ENCODE measurements at places on chromosomes 3 and 15.

DNA sequence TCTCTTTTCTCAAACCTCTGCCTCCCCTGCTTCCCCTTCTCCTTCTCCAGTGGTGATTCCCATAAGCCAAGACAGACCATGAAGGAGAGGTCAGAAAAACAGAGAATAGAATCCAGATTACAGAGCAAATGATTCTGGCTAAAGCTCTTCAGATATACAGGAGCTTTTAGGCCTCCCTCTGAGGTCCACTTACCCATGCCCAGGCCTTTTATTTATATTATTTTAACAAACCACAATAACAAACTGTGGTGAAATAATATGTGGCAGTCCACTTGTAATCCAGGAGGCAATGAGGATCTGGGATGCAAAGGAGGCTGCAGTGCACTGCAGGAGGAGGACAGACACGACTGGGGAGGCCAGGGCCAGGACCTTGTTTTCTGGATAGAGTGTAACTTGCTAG is 104.1 kb downstream of the STAC start:
- DNase-seq, result no peak

DNA sequence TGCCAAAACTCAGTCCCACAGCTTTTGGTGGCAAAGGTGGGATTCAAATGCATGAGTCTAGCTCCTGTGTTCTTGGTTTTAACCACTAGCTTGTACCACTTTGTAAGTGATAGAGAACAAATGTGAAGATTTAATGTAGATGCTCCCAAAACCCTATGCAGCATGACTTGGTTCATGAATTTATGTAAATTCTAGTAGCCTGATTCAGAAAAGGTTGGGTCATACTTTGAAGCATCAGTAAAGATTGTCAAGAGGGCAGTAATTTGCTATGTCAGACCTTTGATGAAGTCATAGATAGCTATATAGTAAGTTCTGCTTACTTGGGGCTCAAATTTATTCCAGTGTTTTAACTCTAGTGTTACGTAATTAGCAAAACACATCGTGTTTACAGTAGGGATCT is 75.6 kb downstream of the VPS8 start:
- no peak for DNase-seq

DNA sequence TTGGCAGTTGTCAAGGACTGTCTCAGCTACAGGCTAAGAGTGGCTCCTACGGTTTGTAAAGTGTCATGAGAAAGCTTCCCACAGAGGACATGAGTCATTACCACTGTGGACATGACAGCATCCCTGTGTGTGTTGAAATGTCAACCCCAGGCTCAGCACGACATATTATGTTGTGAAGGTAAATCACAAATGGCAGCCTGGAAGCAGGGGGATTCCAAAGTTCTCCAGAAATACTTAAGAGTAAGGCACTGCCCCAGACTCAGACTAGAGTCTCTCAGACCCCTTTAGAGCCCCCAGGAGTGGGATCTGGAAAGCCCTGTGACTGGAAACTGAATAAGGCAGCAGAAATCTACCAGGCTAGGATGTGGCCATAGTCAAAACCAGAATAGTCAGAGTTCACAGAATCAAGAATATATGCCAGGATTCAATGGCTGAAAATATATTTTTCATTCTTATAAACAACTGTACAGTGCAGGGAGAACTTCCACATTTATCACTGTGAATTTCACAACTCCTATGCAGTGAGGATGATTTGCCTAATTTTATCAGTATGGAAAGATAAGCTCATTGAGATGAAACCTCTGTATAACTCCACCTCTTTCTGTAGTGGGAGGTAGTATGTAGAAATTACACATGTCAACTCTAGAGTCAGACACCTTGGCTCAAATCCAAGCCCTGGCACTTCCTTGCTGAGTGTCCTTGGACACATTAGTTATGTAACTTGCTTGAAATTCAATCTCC is 237.1 kb upstream of the CFAP20DC start:
- DNase-seq, result no peak

DNA sequence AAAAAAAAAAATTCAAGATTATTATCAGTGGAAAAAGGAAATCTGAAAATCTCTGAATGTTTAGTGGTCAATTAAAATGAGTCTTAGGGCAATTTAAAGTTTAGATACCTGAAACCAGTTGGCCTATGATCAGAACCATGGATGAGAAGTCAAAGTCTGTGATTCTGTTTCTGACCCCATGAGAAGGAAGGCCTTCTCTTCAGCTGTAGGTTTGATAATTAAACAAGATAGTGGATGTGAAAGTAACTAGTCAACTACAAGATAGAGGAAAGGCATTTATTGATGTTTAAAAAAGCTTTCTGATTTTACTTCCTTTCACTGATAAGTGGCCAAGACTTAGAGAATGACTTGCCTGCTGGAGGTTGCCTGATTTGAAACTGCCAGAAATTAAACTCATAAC is 8.7 kb downstream of the PLS1 start:
- no peak for DNase-seq

DNA sequence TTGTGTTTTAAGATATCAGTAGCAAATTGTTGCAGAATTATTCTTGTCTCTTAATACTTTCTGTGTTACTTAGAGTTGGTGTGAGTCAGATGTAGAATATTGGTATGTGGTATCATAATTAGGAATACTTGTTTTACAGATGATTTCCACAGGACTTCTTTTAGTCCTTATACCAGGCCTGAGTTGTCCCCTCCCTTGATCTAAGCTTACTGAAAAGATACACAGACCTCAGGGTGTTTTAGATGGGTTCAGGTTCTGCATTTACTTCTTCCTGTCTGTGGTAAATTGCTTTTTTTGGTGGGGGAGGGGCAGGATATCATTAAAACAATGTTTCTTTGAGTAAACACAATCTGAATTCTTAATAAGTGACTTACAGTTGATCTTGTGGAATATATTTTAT is 14.2 kb downstream of the DZIP3 start:
- DNase-seq, result no peak

GRCh38 chr15:92869263-92869940 is 30.7 kb upstream of the CHD2 start:
- DNase-seq, result no peak

DNA sequence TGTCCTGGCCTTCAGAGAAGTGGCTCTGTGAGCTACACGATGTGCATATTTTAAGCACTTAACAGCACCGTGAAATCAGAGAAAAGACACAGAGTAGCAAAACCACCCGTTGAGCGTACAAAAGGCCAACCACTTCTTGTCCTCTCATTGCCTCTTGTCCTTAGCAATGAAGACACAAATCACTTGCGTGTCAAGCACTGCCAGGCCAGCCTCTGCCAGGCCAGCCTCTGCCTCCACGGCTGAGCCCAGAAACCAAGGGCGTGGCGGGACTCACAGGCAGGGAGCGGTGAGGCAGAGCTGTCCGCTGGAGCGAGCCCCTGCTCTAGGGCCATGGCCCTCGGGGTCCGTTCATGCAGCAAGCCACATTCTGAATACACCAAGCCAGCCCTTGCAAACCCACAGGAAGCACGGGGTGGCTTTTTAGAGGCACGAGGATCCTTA is 4.0 kb downstream of the MUC4 start:
- no peak for DNase-seq

DNA sequence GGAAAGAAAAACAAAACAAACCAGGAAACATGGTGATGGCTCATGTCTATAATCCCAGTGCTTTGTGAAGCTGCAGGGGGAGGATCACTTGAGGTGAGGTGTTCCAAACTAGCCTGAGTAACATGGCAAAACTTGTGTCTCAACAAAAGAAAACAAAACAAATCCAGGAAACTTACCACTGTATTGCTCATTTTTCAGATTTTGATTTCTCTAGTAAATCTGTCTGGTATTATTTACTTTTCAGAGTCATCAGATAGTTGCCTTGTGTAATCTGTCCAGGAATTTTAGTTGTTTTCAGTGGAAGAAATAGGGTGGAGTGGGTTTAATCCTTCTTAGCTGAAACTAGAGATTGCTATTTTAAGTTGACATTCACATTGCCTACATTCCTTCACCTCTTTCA is 91.8 kb upstream of the ALCAM start:
- DNase-seq, result no peak

DNA sequence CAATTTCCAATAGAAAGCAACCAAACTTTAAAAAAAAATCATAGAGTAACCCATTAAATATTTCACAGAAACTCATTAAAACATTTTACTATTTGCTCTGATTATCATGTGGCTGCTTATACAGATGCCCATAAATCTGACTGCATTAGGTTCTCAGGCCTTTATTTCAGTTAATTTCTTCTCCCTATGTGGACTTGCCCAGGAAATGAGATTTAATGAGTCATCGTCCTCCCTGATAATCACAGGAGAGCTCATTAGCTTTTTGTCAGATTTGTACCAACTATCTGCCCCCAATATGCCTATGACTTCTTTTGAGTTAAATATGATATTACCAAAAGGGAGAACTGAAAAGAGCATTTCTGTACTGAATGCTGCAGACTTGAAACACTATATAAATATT is 168.0 kb downstream of the FOXB1 start:
- DNase-seq, result no peak

DNA sequence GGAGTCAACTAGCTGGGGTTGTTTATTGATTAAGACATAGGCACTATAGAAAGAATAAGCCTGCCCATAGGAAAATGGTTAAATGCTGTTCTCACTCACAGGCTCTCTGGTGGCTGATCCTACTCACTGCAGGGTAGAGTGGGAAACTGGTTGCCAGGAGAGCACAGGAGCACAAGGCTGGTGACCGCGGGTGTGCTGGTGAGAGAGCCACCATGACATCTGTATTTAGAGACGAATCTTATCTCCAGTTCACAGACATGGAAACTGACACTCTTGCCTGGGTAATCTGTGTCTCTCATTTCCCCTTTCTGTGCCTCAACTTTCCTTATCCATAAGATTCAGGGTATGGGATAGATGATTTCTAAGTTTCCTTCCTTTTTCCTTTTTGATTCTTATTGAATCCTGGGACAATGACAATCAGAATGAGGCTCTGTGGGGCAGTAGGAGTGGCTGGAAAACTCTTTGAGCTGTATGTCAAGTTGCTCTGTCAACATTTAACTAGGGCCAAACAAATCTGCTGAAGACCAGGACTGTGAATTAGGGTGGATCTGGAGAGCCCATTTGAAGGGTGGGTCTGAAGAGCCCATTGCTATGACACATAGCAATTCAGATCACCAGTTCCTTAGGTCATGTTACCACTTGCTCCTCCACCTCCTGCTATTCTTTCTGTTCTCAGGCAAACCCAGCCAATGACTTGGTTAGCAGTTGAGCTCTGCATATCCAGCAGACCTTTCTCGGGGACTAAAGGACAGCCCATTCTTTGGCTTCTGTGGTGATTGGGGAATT is 286.1 kb upstream of the TBL1XR1 start:
- DNase-seq, result no peak

GRCh38 chr15:63869371-63870042 is 35.8 kb upstream of the HERC1 start:
- no peak for DNase-seq

DNA sequence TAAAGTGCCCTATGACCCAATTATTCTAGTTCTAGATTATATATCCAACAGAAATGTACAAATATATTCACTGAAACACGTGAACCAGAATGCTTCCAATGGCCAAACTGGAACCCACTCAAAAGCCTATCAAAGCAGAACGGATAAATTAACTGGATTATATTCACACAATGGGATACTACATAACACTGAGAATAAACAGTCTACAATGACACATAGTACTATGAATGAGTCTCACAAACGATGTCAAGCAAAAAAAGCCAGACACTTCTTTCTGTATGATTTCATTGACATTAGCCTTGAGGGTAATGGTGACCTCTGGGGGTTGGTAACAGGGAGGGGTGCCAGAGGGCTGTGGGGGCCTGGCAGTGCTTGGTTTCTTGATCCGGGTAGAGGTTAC is 50.9 kb upstream of the HACD2 start:
- DNase-seq, result no peak

DNA sequence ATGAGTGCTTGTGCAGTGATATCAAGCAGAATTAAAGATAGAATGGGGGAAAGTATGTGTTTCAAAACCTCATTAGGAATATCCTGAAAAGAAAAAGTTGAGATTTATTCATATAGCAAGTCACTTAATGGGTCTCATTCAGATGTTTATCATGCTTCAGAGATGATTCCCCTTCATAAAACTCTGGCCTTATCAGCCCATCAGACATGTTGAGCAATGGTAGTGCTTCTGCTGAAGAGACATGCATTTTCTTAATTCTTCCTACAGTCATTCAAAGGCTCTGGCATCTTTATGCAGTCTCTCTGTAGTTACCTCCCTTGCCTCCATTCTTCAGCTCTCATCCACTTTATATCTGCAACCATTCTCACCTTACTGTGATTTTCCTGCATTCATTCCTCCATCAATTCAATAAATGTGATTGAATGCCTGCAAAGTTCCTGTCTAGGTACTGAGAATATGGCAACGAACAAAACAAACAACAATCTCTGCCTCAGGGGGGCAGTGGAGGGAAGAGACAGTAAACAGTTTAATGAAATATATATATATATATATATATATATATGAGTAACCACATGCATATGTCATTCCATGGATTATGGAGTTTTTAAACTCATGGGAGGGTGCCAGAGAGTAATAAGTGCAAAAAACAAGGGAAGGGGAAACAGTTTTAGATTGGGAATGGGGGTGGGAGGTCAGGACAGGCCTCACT is 138.5 kb downstream of the NECTIN3 start:
- no peak for DNase-seq

DNA sequence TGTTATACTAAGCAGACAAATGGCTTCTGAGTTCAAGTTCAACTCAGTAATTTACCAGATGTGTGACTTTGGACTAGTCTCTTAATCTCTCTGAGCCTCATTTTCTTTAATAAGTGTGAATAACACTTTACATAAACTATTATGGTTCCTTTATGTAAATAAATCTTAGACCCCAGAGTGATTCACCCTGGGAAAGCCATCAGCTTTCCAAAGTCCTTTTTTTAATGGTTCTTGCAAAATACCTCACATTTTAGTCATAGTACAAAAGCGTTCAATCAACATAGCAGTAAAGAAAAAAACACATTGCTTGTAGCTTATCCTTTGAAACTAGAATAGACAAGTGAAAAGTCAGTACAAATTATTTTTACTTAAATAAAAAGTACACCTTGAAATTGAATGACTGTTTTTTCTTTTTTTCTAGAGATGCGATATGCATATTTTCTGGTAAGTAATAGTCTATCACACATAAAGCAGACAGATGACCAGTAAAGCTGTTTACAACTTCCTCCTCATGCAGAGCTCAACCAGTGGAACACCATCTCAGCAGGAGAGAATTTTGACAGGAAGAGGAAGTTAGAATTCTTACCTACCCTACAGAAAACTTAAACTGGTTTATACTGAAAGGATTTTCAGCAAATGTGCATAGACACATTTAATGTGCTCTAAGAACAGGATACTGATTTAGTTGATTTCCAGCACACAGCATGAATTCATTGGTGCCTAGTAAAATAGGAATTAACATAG is 123.0 kb upstream of the AGBL1 start:
- DNase-seq, result no peak

DNA sequence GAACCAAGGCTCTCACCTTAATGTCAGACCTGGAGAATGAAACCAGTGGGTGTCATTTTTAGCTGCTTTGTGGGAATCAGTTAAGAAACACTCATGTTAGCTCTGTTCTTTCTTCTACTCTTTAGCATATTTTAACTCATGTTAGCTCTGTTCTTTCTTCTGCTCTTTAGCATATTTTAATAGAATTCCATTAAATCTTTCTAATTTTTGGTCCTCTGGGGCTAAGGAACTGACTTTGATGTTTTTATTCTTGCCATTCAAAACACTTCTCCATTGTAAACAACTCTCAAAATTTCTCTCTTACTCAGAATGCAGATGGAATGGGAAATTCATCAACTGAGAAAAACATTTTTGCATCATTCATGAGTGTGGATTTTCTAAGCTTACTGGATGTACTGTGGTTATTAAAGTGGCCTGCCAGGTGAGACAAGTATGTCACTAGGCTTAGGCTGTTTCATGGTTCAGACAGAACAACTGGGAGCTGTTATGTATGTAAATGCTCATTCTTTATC is 680.6 kb downstream of the ROBO2 start:
- DNase-seq, result no peak
